ENCODE measurements at places on chromosomes 4 and X. TPM values are rescaled to one million over a fixed set of nuclear protein-coding genes. Genes with fewer than 3 reads are reported as not detected.

The NMU gene
- 2.9 TPM for polyA plus RNA-seq

The SYNPO2 gene
- polyA plus RNA-seq = 31.3 TPM

The TKTL1 gene
- 0.43 TPM for polyA plus RNA-seq

The SSX3 gene
- not detected for polyA plus RNA-seq

The DMP1 gene
- polyA plus RNA-seq = 1.1 TPM

The NUP62CL gene
- polyA plus RNA-seq = 3.0 TPM

The SCRG1 gene
- polyA plus RNA-seq = 0.39 TPM

The TMPRSS11E gene
- polyA plus RNA-seq = 1.6 TPM

The SHROOM3 gene
- 1.2 TPM for polyA plus RNA-seq

The MAGEA4 gene
- polyA plus RNA-seq = not detected

The CT83 gene
- polyA plus RNA-seq = not detected
